Glutamatergic neuron (in vitro differentiated cells): ENCODE measurements at places on chromosomes 11 and 22.

GRCh38 chr11:121464352-121464946, 11.7 kb upstream of the SORL1-AS1 start:
- peak; percentile 25 for DNase-seq

DNA sequence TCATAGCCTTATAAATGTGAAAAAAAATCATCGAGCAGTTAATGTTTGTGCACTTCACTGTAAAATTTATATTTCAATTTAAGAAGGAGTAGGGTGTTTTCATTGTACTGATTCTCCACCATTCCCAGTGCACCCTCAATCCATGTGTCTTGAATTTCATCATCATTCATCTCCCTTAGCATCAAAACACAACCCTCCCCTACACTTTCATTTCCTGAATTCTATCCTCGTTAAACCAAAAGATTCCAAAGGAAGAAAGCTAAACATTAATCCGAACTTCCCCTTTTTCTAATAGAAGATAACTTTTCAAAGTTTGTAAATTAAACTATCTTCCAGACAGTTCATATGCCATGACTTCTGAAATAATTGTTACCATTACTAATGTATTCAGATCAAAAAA, 34.1 kb upstream of the OR8B8 start:
- DNase-seq: no peak

- peak; percentile 38 for DNase-seq
Measured at GRCh38 chr11:9574622-9575259, 1.3 kb downstream of the WEE1 start.

DNA sequence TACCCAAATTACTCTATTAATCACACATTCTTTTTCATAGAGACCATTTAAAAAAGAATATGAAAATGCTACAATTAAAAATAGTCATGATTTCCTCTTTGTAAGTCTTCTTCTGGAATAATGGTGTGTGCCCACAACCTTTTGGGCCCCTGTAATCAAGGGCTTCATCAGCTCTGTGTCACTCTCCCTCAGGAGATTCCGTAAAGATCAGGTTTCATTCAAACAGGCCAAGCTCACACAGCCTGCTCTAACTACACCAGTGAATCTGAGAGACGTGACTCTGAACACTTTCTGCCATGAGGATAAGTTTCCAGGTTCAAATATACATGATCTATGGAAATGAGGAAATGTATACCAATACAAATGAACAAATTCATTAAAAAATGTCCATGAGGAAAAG, 9.5 kb downstream of the DRICH1 start:
- no peak for DNase-seq

GRCh38 chr11:130156108-130157022, 3.2 kb upstream of the ST14 start:
- DNase-seq: no peak

DNA sequence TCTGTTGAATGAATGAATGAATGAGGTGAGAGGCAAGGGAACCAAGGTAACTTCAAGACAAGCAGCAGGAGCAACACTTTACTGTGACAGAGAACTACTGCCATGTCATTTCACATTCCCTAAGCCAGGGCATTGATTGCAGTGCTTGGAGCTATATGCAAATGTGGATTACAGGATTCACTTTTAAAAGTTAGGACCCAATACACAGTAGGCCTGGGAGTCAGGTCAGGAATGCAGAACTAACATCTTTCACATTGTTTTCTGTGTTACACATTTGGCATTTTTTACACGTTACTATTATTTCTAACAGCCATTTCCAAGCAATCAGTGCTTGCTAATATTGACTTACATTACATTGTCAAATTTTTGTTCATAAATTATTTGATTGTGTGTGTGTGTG, 26.2 kb upstream of the ME3 start:
- no peak for DNase-seq

- DNase-seq: no peak
Measured at GRCh38 chr11:75241906-75242644, 1.5 kb downstream of the TPBGL start.

DNA sequence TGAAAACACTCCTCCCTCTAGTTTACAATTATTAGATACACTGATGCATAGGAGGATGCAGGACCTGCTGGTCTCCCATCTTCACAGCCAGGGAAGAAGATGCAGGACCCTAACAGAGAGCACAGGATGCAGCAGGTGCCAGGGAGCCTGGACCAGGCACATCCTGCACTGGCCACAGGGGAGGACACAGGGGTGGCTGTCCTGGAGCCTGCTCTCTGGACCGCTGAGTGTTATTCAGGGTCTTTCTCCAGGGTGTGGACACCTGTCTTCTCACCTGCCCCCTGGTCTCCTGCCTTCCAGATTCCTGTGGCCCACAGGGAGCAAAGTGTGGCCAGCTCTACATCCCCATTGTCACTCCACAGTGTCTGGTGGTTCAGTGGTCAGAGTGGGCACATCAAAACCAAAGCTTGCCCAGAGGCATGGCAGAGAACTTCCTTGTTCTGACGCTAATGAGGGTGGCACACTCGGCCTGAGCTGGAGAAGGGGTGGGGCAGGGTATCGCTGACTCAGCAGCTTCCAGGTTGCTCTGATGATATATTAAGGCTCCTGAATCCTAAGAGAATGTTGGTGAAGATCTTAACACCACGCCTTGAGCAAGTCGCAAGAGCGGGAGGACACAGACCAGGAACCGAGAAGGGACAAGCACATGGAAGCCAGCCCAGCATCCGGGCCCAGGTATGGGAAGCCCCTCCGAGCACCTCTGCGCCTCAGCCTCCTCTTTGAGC, at the start of gene APOBEC3A:
Gene APOBEC3A (plus strand): TSS at position 564 of the 725 bp plus-strand sequence. CDS start 83 bp downstream, at position 647.
- no peak for DNase-seq

DNA sequence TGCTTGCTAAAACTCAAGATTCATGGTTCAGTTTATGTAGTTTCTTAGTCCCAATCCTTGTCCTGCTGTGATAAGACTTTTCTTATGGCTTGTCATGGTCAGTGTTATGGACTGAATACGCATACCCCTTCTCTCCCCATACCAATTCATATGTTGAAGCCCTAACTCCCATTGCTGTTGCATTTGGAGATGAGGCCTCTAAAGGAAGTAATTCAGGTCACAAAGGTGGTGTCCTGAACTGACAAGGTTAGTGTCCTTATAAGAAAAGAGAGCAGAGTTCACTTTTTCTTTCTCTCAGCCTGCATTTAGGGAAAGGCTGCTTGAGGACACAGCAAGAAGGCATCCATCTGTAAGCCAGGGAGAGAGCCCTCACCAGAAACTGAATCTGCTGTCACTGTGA, 618.2 kb downstream of the LRRC4C start:
- DNase-seq: no peak

GRCh38 chr22:25564979-25565677, 653 bp downstream of the GRK3 start:
- DNase-seq: peak; percentile 63

DNA sequence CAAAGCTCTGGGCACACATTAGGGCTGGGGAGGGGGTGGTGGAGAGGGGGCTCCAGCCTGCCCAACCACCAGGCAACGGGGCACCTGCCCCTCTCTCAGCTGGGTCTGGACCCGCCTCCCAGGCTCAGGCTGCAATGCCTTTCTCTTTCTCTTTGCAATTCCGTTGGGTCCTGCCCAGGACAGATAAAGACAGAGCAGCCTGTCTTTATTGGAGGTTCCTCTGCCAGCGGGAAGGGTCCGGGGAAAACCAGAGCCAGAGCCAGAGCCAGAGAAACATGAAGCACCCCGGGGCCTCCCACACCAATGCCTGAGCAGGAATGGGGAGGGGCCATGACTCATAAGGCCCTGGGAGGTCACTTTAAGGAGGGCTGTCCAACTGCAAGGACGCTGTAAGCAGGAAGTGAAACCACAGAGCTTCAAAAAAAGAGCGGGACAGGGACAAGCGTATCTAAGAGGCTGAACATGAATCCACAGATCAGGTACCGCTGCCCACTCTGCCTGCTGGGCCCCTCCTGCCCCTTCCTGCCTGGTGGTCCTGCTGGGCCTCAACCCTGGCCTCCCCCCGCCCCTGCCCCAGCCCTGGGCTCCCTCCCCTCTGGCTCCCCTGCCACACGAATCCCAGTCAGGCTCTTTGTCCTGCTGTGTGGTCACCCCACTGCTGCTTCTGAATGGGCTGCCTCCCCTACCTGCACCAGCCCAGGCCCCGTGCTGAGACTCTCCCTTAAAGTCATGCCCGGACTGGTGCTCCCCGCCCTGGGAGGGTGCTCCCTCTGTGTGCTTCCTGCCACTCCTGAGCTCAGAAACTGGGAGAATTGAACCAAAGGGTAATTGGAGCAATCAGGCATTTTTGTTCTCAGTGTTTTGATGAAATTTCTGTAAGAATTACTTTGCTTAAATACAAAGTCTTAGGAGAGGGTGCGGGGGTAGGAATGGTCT, at the start of gene APOBEC3B:
Gene APOBEC3B (plus strand): TSS at position 356 of the 936 bp plus-strand sequence. CDS start 107 bp downstream, at position 463.
- DNase-seq: no peak

GRCh38 chr11:44785856-44786607, 59.3 kb downstream of the TSPAN18 start:
- no peak for DNase-seq

GRCh38 chr22:35258191-35258988, 1.1 kb downstream of the HMGXB4 start:
- no peak for DNase-seq

- no peak for DNase-seq
Measured at GRCh38 chr22:46482056-46482675, 55.3 kb downstream of the CELSR1 start.

- DNase-seq: no peak
Measured at GRCh38 chr11:110691926-110692325, 20.3 kb downstream of the ARHGAP20 start.

DNA sequence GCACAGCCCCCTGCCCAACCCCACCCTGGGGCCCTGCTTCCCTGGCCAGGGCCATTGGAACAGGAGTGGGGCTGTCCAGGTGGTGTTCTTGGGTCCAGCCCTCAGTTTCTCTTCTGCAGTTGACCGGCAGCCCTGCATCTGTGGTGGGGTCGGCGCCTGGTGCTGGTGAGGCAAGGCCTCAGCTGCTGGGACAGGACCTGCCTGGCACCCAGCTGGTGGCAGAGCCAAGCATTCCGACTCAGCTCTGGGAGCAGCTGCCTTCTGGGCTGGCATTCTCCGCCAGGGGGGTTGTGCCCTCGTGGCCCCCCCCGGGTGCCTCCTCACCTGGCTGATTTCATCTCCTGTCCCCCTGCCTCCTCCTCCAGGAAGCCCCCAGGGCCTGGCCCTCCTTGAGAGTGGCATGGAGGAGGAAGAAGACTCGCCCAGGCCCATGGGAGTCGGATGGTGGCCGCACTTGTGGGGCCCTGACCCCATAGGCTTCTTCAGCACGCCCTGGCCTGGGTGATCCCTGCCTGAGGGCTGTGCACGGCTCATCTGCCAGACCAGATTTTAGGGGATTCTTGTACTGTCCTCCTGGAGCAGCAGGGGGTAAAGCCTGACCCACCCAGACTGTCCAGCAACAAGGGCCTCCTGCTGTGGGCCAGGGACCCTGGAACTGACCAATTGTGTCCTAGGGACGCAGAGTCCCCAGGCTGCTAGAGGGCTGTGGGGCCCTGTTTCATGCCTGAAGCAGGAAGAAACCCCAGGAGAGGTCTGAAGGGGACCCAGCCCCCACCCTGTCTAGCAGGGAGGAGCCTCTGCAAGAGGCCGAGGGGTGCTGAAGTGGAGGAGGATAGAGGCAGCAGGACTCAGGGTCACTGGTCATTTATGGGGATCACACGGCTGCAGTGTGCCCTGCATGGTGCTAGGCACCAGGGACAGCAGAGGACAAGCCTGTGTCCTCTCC, 11.6 kb downstream of the CD81 start:
- no peak for DNase-seq

GRCh38 chr11:19437760-19438159, 197.0 kb upstream of the E2F8 start:
- DNase-seq: no peak

GRCh38 chr22:23207729-23208393, 27.6 kb downstream of the BCR start:
- DNase-seq: no peak

DNA sequence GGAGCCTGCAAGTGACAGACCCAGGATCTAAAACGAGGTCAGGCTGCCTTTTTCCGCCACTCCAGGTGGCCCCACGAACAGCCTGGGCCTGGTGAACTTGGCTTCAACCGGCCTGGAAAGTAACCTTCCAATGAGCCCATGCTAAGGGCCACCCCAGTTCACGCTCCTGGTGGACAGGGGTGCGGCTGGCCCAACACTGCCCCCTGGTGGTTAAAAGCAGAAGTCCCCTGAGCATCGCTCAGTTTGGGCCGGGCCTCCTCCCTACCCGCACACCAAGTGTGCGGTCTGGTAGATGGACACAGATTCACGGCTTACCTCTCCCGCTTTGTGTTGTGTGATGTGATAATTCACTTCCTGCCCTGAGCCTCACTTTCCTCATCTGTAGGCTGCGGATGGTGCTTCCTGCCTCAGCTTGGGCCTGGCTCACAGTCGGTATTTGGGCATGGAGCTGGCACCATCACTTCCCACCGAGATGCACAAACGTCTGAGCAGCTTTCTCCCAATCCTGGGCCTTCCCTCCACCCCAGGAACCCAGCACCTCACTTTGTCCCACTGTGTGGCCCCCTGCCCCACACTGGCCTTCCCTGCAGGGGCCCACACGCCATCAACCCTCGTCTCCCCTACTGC, 13.7 kb upstream of the SEC14L3 start:
- peak; percentile 76 for DNase-seq

- no peak for DNase-seq
Measured at GRCh38 chr11:33691066-33691864, 9.4 kb downstream of the C11orf91 start.

DNA sequence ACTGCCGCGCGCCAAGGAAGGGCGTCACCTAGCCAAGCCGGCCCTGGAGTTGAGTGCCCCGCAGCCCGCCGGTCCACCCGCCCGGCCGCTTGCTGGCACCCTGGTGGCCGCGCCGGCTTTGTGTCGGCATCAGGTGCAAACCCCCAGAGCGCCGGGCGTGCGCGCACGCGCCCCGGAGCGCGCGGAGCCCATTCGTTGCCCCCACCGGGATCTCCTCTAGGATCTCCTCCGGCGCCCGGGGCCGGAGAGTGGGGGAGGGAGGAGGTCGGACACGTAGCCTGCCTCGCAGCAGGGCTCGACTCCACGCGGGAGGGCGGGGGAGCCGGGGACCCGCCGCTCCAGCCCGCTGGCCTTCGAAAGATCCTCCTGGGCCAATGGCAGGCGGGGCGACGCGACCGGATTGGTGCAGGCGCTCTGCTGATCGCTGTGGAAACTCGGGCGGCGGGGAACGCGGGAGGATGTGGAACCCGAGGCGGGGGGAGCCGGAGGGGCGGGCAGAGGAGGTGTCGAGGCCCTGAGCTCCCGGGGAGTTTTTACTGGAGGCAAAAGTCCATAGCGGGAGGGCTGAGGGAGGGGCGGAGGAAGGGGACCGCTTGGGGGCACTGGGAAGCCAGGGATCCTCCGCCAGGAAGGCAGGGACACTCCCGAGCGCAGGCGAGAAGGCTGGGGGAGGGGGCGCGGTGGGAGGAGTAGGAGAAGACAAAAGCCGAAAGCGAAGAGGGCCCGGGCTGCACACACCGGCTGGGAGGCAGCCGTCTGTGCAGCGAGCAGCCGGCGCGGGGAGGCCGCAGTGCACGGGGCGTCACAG, at the start of gene FADS2:
Gene FADS2 (plus strand): TSS at position 730 of the 808 bp plus-strand sequence. CDS start 91 bp downstream, outside the sequence.
- peak; percentile 97 for DNase-seq

DNA sequence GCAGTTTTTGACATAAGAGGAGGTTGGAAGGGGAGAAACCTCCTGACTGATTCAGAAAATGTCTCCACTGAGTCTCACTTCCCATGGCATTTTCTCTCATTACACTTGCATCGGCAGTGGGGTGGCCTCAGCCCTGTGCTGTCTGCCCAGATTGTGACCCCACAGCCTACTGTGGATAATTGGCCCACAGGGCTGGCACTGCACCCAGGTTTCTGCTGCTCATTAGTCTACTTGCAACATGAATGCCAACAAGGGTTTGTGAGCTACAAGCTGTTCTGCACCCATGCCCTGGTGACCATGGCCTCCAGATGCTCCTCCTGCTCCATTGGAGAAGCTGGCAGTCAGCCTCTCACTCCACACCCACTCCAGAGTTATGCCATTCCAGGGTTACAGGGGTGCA, 296.0 kb downstream of the CTTN start:
- no peak for DNase-seq

- DNase-seq: no peak
Measured at GRCh38 chr22:42770941-42771647, 50.4 kb upstream of the A4GALT start.
